ENCODE measurements at places on chromosomes 2 and 18.
A peak's percentile ranks its signal among the peaks of the same experiment; 100 is the strongest.

GRCh38 chr2:219406861-219407230, 11.3 kb upstream of the DES start:
- DNase-seq, result no peak

DNA sequence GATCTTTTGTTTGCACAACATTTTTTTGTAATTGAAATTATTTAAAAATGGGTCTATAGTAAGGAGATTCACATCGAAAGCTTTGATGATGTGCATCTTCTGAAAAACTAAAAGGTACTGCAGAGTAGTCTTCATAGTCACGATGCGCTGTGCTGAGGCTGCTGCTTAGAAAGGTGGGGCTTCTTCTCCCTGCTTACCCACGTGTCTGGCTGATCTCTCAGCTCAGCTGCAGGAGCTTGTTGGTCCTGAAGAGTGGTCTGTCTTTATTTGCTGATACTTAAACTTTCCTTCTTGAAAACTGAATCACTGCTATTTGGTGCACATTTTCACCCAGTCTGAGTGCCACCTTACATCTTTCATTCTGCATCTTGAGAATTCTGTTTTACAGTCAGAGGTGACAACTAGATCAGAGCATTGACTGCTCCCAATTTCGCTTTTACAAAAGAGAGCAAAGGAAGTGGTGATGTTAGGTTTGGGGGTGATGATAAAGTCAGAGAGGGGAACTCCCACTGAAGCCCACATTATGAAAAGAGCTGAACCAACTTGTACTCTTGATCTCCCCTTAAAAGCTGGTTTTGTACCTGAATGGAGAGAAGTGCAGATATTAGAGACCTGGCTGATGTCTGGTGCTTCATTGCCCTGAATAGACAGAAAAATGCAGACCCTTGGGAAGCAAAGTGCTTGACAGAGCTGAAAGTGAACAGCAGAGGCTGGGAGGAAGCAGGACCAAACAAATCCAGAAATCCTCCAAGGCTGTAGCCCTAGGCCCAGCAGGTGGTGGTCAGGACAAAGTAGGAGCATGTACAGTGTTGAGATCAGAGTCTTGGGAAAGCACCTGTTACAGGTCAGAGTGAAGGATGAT, 984.5 kb downstream of the TSN start:
- DNase-seq, result no peak

GRCh38 chr2:65432227-65433190, at the start of gene SPRED2:
Gene SPRED2, minus strand, starts transcription at chr2:65432599. Its CDS starts 612 bp downstream, at chr2:65431987.
- DNase-seq, result peak; percentile 92

DNA sequence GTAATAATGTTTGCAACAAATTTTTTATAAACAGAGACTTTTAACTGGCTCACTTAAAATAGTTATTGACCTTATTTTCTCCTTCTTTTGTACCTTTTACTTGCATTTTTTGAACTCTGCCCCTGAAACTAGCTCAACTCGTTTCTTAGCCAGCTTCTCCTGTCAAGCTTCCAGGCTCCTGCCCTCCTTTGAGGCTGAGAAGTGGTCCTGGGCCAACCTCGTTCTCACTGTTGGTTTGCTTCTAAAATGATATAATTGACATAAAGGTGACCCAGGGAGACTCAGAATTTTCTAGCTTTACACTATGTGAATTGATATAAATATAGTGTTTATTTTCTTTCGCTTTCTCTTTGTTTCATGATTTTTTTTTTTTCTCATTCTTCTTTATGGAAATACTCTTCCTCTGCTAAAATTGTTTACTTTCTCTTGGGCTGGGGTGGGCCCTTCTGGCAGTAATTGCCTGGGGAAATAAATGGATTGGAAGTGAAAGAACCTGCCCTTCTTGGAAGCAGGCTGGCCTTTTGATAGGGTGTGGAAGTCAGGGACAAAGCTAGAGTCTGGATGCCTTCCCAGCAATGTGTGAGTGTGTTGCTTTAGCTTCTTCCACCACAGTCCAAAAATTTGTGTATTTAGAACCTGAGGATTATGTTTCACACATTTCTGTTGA, 30.7 kb downstream of the GPD2 start:
- DNase-seq, result peak; percentile 13

- DNase-seq, result no peak
Observed at GRCh38 chr2:200735061-200735460, 76.6 kb upstream of the BZW1 start.

DNA sequence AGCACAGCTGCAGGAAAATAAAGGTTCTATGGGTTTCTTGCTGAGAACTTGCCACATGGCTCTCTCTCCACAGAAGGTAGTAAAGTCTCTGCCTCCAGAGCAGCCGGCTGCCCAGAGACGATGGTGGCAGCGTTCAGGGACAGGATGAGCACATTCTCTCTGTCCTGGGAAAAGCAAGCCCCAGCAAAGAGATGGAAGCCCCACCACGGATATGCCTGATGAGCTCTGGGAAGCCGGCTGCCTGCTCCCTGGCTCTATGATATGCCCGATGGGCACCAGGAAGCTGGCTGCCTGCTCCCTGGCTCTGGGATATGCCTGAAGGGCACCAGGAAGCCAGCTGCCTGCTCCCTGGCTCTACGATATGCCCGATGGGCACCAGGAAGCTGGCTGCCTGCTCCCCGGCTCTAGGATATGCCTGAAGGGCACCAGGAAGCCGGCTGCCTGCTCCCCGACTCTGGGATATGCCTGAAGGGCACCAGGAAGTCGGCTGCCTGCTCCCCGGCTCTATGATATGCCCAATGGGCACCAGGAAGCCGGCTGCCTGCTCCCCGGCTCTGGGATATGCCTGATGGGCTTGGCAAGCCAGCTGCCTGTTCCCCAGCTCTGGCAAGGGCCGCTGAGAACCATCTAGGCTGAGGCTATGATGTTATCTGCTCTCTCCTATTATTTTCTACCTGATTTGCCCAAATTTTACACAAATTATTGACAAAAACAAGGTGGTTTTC, 21.5 kb upstream of the SNTG2 start:
- DNase-seq, result no peak

- DNase-seq, result no peak
Observed at GRCh38 chr2:66824926-66825325, 390.0 kb downstream of the MEIS1 start.

DNA sequence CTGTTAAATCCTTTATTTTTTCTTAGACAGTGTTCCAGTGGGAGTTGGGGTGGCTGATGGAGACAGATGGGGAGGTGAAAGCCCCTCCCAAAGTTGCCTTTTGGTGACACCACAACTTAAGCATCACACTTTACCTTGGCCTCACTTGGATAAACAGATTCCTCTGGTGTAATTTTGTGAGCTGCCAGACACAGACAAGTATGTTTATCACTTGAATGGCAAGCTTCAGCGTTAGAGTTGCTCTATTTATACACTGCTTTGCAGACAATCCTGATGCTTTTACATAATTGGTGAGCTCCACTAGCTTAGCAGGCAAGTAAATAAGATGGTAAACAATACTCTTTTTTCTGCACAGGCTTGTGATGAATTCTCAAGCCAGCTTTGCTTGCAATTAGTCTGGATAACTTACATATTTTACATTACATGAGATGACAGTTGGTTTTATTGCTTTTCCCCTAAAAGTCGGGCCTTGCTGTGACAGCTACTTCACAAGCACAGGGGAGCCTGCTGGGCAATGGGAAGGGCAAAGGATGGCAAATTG, 226.2 kb downstream of the SLC8A1 start:
- DNase-seq, result peak; percentile 61

GRCh38 chr2:180910831-180911665, 69.4 kb upstream of the UBE2E3 start:
- no peak for DNase-seq

GRCh38 chr2:152573168-152573567, 144.1 kb downstream of the PRPF40A start:
- DNase-seq, result no peak

GRCh38 chr18:74528478-74528877, 5.8 kb upstream of the CNDP1 start:
- DNase-seq, result no peak

DNA sequence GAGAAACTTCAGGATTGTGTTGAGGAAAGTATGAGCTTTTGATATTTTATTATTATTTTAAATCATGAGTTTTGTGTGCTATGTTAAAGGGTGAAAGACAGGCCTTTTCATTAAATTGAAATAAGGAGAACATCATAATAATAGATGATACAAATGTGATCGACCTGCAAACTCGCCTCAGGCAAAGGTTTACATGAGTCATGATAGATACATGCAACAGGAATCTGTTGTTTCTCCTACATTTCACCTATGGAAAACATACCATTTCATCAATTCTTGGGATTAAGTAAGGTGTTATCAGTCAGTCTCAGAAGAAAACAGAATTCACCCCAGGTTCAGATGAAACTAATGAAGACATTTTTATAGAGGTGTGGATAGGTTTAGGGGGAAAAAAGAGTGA, 1992.5 kb upstream of the PIK3C3 start:
- no peak for DNase-seq

GRCh38 chr2:238370823-238371372, 50.6 kb downstream of the TRAF3IP1 start:
- peak; percentile 50 for DNase-seq

DNA sequence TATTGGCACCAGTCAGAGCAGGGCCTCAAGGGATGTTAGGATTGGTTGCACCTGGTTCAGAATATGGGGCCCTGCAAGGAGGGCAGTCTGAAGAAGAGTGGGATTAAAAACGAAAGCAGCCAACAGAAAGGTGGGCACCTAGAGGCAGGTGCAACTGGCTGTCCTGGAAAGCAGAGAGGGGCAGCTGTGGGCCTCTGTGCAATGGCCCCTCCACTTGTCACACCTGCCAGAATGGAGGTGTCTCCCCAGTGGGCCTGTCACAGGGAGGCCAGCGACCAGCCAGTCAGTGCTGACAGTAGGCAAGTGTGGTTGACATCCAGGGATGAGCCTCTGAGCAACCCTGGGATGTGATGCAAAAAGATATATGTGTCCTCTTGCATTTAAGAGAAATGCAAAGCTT, 37.7 kb downstream of the INPP4A start:
- DNase-seq, result no peak

DNA sequence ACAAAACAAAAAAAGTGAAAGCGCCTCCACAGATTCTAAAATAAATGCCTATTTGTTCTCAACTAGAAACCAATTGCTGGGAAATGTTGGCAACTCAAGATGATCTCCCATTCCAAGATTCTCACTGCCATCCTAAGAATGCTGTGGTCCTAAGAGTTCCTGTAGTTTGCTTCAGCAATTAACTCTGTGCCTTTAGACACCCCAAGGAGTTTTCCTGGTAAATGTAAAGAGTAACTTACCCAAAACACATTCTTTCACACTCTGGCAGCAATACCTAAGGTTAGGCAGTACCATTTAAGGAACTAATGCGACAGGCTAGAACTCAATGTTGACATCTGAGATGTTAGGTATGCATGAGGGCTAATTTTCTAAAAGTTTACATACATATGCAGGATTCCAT, 58.8 kb upstream of the TANK start:
- no peak for DNase-seq

GRCh38 chr2:133458280-133458679, 110.0 kb downstream of the NCKAP5 start:
- no peak for DNase-seq

- peak; percentile 97 for DNase-seq
Observed at GRCh38 chr18:23884681-23885375, 129.7 kb upstream of the TTC39C start.

DNA sequence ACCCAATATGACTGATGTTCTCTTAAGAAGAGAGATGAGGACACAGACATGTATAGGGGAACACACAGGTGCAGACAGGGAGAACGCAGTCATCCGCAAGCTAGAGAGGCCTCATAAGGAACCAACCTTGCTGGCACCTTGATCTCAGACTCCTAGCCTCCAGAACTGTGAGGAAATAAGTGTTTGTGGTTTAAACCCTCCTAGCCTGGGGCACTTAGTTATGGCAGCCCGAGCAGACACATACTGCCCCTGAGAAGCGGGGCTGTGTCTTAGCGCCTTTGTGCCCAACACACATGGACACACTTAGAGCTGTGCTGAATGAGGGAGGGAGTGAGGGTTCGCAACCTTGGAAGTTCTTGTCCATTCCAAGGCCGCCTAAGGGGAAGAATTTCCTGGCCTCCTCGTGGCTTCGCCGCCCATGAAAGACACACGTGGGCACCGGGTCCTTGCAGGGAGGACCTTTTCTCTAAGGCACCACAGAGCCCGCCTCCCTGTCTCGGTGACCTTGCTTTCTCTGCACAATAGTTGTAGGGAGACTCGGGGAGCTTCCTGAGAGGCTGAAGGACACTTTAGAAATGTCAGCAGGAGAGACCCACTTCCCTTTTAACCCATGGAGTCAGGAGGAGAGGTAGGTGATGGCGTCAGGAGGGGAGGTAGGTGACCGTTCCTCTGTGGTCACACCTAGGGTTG, 224.5 kb upstream of the HDAC4 start:
- DNase-seq, result no peak

GRCh38 chr18:48348739-48349138, 60.4 kb downstream of the ZBTB7C start:
- DNase-seq, result no peak

DNA sequence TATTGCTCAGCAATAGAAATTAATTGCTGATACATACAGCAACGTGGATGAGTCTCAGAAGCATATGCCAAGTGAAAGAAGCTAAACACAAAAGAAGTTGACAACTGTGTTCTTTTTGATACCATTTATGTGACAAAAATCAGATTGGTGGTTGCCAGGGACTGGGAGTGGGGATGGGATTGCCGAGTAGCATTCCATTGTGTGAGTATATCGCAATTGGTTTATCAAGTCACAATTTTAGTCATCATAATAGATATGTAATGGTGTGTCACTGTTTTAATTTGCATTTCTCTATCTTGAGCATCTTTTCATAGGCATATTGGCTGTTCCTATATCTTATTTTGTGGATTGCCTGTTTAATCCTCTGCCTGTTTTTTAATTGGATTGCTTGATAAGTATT, 20.9 kb downstream of the STRADB start:
- DNase-seq, result no peak

- DNase-seq, result peak; percentile 88
Observed at GRCh38 chr2:229922449-229923386, at the start of gene FBXO36. Gene FBXO36, plus strand, starts transcription at chr2:229922503. Its CDS starts 11 bp downstream, at chr2:229922514.

DNA sequence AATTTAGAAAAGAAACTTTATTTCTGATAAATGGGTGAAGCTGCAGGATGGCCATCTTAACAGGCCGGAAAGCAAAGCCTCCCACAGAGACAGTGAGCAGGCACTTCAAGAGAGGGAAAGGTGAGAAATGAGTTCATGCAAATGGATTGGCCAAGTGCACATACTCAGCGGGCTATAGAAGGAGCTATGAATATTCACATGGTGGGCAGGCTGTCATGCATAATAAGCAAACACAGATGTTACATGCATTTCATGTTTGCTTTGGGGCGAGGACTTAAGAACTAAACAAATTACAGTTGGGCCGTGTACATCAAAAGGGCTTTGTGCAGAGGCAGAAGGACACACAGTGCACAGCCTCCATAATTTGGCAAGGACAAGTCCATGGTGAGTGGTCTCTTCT, 69.8 kb upstream of the MAL start:
- DNase-seq, result no peak
